ENCODE measurements at places on chromosomes 3 and 15.

DNA sequence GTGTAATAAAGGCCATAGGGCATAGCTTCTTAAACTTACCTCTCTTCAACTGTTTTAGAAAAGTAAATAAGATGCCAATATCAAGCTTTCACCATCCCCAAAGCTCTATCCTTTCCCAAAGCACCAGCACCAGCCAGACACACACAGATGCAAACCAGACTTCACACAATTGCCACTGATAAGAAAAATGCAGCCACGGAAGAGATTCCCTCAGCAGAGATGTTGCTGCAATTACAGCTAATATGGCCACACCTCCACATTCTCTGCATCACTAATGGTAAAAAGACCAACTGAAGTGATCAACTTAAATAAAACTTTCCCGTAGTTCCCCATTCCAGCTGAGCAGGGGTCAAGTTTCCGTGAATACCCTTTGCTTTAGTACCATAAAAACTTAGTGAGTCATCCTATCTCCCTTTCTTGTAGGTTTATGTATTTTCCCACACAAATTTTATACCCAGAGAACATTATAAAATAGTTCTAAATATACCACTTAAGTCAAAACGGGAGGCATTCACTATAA lies 64.4 kb downstream of the SLC9A9 start:
- no peak for DNase-seq

GRCh38 chr15:31606194-31606669 lies 279.6 kb downstream of the KLF13 start:
- no peak for DNase-seq

- no peak for DNase-seq
Measured at GRCh38 chr15:85404918-85405866, 24.8 kb downstream of the AKAP13 start.

DNA sequence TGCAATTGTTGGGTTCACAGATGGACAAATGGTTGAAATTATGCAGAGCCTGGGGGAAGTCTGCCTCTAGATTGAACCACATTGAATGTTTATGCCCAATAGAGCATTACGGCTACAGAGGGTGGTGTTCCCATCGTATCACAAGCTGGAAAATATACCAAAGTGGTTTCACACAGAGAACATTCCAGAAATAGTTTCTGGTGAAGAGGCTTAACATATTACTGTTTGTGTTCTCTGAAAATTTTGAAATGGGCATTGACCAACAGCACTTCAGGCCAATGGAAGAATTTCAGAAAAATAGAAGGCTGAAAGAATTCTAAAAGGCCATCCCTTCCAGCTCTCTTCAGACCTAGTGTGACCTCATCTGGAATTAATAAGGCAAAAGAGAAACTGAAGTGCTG lies 203.9 kb downstream of the NEK10 start:
- DNase-seq = no peak

GRCh38 chr3:157063926-157064325 lies 96.0 kb downstream of the CCNL1 start:
- no peak for DNase-seq

DNA sequence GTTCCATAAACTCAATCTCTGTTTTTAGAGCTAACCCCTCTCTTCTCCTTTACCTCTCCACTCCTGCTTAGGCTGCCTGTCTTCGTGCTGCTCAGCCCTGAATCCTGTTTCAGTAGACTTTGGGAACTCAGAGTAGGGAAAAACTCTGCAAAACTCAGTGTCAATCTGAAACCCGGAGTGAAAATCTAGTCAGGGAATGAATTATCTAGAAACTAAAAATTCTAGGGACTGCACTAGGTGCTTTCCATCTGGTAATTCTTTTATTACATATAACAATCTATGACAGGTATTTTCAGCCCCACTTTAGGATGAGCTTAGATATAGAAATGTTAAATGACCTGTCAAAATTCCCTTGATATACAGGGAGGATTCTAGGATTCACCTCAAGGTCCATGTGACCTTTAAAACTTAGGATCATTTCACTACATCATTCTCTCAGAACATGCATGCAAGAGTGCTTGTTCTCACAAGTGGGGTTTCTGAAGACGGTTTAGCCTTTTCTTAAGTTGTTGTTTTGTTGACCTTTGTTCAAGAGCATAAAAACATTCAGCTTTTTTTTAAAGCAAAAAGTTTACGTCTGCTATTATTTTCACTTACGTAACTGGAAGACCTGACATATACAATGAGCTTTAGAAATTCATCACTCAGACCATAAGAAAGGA lies 108.2 kb upstream of the MBNL1 start:
- DNase-seq = no peak

DNA sequence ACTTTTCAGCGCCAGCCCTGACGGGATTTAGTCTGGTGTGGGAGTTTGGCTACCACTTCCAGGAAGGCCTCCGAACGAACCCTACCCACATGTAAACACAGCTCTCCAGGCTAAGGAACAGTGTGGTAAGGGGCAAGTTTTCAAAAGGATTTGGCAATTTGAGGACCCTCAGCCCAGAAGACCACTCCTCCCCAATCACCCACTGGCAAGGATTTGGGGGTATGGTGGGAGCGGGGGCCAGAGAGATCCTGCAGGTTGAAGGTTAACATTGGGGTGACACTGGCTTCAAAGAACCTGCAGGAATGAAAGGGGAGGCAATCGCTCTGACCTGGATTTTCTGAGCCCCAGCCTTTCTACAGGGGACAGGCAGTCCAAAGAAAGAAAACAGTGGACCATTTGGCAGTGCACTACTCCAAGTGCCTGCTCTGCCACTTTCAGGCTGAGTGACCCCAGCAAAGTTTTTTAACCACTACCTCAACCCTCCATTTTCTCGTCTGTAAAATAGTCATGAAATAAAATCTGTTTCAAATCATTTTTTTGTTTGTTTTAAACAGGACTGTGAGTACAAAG lies 34.5 kb downstream of the ZIC4 start:
- no peak for DNase-seq

Data from CD8-positive, alpha-beta memory T cell (primary cell).